Glutamatergic neuron (in vitro differentiated cells): ENCODE measurements at places on chromosomes 11 and 22.
A peak's percentile ranks its signal among the peaks of the same experiment; 100 is the strongest.

- no peak for DNase-seq
Observed at GRCh38 chr22:49112661-49113626, 714.7 kb downstream of the BRD1 start.

GRCh38 chr11:82898241-82898640, 2.0 kb downstream of the PRCP start:
- no peak for DNase-seq

GRCh38 chr11:106087815-106088435, 10.5 kb downstream of the AASDHPPT start:
- DNase-seq = peak; percentile 62

DNA sequence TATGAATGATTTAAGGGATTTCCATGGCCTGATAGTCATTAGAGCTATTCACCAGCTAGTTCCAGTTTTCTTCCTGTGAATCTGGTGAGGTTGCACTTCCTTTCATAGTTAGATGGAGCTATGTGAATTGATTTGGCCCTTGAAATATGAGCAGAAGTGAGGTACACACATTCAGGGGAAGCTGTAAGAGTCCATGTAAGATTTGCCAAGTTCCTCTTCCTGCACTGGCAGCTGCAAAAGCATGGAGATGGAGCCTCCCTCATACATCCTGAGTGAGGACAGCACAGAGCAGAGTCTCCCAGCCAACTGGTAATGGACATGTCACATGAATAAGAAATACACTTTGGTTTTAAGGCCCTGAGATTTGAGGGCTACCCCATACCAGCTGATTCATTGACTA, 111.7 kb downstream of the CD44 start:
- no peak for DNase-seq

DNA sequence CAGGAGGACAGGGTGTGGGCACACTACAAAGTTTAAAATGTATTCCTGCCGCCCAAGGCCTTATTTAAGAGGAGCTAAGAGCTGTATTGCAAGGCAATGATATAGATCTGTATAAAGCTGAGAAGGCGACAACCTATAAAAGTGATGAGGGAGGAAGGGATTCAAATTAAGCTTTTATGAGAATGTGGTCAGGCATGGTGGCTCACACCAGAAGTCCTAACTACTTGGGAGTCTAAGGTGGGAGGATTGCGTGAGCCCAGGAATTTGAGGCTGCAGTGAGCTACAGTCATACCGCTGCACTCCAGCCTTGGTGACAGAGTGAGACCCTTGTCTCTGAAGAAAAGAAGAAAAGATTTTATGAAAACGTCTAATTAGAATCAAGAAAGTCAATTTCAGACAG, 9.7 kb upstream of the GLB1L3 start:
- no peak for DNase-seq

GRCh38 chr11:110311783-110312579, 15.6 kb upstream of the RDX start:
- no peak for DNase-seq

- DNase-seq = no peak
Observed at GRCh38 chr11:57586711-57587245, 10.7 kb upstream of the SERPING1 start.

GRCh38 chr11:23836981-23837380, 659.9 kb upstream of the LUZP2 start:
- no peak for DNase-seq

- DNase-seq = no peak
Observed at GRCh38 chr22:24867323-24868022, 61.5 kb downstream of the SGSM1 start.

GRCh38 chr11:112902361-112903011, 58.7 kb upstream of the NCAM1 start:
- no peak for DNase-seq

DNA sequence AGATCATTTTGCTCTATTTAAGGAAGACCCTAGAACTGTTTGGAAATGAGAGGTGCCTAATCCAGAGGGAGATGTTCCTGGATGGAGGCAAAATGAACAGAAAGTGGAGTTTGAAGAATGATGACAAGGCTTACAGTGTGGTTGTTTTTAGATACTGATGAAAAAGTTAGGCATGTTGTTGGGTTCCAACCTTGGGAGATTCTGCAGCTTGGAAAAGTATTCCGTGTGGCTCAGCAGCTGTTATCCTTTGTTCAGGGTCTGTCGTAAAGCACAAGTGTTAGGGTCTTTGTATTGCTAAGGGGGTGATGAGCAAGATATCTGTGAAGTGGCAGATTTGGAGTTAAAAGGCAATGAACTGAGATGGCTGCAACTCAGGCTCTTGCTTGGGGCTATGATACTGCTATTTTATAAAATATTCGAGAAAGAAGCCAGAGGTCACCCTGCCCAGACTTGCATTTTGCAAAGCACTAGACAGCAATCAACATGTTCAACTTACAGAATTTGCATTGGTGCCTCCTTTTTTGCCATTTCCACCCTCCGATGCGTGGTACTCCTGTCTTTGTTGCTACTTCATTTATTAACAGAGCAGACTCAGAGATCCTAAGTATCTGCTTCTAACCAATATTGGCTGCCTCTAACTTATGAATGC, 45.3 kb upstream of the POGLUT3 start:
- no peak for DNase-seq

- no peak for DNase-seq
Observed at GRCh38 chr22:22751043-22751603, 106.7 kb downstream of the GGTLC2 start.
